Panc1 (cell line): ENCODE measurements at places on chromosomes 1 and 21.

GRCh38 chr1:179230721-179231120, 1.2 kb upstream of the ABL2 start:
- DNase-seq, result no peak

- no peak for DNase-seq
Measured at GRCh38 chr1:60739729-60740128, 342.6 kb upstream of the NFIA start.

DNA sequence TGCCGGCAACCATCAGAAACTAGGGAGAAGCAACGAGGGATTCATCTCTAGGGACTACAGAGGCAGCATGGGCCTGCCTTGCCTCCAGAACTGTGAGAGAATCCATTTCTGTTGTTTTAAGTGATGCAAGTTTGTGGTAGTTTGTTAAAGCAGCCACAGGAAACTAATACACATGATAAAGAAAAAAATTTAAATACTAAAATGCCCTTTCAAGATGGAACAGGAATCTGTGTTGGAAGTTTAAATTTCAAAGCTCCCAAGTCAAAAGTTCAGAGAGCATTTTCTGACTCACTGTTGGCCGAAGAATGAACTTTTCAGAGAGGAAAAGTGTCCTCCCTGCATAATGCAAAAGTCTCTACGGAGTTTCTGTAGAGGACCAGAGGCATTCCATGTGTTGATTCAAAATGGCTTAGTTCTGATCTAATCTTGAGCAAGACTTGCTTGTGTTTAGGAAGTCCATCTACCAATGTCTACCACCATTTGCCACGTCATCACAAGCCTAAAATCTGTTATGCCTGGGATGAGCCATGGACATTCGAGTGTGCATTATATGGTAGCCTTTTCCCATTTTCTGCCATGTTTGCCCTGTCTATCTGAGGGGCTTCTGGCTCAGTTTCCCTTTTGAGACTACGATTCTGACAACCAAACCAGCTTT, 22.4 kb upstream of the ARHGAP29 start:
- DNase-seq, result no peak

DNA sequence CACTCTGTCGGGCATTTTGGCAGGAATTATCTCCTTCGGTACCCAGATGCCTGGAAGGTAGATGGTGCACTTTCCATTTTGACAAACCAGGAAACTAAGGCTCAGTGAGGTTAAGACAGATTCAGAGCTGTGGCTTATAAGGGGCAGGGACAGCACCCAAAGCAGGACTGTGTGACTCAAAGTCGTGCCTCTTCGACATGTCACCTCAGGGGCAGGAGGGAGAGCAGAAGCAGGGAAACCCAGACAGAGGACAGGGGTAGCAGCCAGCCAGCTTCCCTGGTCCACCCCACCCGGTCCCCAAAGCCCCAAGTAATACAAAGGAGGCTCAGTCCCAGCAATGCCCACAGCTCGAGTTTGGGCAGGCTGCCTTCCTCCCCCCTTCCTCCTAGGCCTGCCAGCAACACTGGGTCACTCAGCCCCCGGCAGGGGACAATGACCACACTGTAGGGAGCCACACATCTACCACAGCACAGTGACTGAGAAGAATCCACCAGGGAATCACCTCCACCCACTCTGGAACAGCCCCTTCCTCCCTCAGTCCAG, 2.5 kb downstream of the RHOC start:
- DNase-seq, result no peak

DNA sequence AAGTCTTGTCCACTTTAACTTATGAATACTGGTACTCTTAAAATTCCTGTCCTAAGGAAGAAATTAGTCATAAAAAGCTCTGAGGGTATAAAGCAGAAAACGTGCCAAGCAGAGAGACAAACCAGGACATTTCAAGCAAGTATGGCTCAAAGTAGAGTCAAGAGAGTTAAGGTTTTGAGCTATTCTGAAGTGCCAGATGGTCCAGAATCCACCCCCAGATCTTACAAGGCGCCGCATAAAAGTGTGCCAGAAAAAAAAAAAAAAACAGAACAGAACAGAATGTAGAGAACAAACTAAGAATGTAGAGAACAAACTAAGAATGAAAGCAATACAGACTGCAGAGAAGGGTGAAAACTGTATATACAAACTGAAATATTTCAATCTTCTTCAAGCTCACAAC, 12.5 kb downstream of the EPS15 start:
- DNase-seq, result no peak

DNA sequence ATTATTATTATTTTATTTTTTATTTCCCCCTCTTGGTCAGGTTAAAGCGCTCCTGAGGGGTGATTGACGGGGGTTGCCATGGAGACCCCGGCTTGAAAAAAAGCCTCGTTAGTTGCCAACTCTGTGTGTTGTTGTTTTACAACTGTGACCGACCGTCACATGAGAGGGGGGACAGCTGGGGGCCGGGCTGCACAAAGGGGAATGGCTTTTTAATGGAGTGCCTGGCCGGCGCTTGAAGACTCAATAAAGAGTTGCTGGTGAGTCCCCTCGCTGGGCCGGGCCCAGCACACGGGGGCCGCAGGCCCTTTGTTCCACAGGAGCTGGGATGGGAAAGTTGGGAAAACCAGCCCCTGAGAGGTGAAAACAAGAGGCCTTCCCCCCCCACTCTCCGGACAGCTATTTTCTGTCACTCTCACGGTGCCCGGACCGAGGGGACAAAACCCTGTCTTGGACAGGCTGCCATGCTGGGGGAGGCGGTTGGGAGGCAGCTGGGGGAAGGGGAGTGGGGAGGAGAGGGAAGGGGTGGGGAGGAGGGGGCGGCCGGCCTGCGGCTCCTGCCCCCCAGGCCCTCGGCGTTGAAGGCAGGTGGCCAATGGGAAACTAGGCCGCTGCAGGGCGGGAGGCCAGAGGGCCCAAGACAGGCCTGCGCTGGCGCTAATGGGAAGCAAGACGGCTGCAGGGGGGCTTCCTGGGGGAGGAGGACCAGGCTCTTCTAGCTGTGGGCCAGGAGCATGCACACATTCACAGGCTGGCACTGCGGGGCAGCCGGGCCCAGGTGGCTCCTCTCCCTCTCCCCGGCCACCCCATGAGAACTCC, 67.6 kb downstream of the CASZ1 start:
- DNase-seq, result no peak
